ENCODE measurements at places on chromosomes 3 and 15.

DNA sequence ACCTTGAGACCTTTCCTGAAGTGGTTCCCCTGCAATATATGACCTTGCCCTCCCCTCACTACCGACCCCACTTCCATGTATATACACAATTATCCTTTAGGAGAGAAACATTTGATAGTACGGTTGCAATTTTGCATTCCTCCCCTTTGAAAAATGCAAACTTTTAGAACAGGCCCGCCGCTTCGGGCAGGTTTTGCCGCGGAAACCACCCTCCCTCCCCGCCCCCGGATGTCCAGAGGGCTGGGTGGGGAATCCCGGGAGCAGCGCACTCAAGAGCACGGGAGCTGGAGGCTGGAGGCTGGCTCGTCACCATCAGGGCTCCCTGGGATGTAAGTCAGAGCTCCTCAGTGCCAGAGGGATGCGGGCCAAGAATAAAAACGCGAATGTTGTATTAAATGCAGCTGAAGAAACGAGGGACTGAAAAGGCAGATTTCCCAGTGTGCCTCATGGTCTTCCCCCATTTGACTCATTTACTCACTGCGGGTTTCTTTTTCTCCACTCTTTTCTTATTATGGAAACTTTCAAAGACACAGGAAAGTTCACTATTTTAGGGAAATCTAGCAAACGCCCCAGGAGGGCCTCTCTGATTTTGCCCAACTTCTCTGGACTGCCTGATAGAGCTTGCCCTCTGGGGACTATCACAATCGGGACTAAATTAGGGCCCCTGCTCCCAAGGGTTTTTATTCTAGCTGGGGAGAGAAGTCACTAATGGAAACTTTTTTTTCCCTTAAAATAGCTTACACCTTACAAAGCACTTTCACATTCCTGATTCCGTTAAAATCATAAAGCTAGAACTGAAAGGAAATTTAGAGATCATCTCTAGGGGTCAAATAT lies 2.9 kb upstream of the USP3 start:
- no peak for DNase-seq

DNA sequence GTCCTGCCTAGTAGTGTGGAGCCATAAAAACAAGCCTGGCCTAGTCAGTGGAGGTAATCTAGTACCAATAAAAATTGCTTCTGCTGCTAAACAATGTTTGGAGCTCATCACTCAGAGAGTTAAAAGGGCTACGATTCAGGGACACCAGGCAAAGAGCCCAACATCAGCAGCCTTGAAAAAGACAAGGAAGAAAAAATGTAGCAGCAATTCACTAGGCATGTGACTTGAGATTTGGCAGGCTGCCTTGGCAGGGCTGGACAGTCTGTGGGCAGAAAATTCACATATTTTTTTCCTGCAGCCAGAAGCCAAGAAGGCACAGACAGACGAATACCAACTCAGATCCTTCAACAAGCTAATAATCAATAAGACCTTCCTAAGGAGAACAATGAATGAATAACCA lies 47.2 kb downstream of the IGSF11 start:
- DNase-seq, result no peak

DNA sequence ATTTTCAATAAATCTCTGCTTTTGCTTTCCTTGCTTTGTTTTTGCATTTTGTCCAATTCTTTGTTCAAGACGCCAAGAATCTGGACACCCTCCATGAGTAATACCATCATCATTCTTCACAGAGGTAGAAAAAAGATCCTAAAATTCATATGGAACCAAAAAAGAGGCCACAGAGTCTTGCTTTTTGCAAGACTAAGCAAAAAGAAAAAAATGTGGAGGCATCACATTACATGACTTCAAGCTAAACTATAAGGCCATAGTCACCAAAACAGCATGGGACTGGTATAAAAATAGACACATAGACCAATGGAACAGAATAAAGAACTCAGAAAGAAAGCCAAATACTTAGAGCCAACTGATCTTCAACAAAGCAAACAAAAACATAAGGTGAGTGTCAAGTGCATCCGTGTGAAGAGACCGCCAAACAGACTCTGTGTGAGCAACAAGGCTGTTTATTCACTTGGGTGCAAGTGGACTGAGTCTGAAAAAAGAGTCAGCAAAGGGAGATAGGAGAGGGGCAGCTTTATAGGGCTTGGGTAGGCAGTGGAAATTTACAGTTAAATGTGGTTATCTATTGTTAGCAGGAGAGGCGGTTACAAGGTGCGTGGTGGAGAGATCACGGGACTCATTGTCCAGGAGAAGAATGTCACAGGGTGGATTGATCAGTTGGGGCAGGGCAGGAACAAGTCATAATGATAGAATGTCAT lies 10.9 kb downstream of the STRIT1 start:
- no peak for DNase-seq

DNA sequence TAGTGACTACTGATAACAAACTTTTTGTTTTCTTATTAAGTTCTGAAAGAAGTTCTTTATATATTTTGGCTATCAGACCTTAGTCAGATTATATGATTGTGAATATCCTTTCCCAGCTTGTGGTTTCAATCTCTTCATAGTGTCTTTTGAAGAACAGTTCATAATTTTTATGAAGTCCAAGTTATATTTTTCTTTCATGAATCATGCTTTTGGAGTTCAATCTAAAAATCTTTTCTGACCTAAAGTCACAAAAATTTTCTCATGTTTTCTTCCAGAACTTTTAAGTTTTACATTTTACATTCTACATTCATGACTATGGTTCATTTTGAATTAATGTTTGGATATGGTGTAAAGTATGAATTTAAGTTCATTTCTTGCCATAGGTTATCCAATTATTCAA lies 34.2 kb upstream of the OCA2 start:
- DNase-seq, result no peak

DNA sequence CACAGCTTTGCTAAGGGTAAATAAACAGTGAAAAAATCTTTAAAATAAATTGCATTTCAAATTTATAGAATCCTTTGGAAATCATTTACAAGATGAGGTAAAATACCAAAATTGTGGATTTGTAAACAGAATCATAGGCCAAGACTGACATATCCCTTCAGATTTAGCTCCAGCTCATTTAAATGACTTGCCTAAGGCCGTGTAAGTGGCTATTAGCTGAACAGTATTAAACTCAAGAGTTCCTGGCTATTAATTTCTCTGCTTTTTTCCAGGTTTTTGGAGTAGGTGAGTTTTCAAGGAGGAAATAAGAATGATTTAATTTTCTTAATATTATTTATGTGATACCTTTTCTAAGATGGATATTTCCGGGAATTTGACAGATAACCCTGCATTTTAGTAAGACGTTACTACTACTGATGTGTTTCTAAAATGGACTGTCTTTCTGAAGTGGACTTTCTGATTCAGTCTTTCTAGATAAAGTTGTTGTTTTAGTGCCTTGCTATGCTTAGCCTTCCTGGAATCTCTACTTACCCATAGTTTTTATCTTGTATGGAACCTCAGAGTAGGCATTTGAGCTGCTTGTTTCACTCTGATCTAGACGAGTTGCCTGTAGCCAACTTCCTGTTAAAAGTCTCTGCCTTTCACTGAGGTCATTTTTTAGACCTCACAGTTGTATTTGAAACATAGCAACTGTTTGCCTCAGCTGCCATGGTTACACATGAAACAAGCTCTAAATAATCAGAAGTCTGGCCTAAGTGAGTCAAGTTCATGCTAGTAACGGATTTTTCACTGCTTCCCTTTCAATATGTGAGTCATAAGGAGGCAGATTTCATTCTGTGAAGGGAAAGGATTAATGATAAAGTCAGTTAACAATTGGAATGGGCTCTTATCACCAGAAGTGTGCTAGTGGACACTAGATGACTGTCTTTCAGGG lies 127.0 kb downstream of the KLHL25 start:
- DNase-seq, result no peak

DNA sequence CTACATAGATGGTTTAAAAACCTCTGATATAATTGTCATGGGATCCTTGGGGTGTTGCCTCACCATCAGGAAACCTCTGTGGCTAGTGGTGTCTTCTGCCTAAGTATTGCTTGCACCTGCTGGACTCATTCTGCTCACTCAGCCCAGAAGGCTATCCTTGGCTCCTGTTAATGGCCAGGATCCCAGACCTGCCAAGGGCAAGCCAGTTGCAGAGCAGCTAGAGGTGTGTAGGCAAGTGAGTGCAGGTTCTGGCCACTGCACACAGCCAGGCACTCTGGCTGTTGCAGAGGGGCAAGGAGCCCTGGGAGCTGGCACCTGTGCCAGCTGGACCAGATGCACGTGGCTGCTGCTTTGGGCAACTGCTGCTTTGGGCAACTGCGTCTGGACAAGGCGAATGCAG lies 1125.8 kb downstream of the SI start:
- no peak for DNase-seq

- no peak for DNase-seq
These were observed 148.4 kb downstream of the C3orf38 start for GRCh38 chr3:88298189-88298588.

DNA sequence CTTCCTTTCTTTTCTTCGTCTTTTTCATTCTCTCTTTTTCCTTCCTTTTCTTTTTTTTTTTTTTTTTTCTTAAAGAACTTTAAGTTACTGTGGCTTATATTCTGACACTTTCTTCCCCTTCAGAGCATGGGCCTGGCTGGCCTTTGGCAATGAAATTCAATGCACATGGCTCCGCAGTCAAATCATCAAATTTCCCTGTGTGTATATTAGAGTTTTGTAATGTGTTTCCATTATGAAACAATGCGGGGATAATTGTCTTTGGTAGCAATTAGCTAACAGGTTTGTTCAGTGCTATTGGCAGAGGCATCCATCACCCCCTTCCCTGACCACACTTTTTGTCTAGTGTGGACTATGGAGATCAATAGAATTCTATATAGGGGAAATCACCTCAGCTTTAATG lies 80.5 kb downstream of the CDIN1 start:
- DNase-seq, result no peak

- DNase-seq, result no peak
These were observed 66.6 kb upstream of the TAMM41 start for GRCh38 chr3:11913316-11913715.

DNA sequence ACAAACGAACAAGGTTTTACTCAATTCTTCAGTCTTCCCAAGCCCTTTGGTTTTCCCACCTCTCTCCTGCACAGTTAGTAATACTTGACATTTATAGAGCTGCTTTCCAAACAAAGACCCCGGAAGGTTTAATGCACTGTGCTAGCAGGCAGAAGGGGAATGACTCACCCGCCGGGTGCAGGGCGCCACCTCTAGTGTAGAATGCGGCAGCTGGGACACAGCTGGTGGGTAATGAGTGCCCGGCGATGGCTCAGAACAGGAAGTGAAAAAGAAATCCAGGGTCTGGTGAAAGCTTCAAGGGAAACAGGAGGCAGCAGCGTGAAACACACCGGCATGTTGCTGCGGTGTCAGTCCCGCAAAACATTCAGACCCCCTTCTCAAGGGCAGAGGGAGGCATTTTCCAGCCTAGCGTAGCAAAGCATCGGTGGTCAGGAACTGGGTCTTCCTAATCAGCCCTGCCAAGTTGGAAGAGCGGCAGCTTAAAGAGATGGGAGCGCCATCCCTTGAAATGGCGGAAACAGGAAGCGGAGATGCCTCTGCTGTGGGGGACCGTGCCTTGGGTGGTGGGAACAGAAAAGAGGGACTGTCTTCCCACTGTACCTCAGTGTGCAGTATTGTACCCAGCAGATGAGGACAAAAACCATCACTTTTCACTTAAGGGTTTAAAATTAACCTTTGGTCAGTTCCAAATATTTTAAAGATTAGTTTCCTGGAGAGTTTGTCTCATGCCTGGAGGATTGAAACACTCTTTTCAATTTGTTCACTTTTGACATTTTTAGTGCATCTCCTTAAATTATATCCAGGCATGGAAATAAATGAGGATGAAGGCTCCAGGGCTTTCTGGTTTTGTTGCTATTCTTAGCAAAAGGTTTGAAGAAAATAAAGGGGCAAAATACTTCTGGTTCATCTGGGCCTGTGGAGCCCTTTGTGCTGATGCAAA lies 160.7 kb upstream of the MCTP2 start:
- peak; percentile 48 for DNase-seq

GRCh38 chr3:159964166-159964973 lies 24.3 kb upstream of the IL12A start:
- DNase-seq, result no peak

DNA sequence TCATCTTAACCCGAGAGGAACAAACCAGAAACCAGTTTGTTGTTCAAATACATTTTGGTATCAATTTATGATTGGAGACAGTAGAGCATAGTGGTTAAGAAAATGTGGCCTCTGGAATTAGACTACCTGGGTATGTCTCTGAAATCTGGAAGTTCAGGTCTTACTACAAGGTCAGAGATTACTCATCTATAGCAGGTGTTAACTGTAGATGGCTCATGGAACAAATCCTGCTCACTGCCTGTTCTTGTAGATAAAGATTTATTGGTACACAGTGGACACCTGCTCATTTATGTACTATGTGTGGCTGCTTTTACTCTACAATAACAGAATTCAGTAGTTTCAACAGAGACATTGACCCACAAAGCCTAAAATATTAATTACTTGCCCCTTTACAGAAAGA lies 413.3 kb downstream of the CNTN6 start:
- no peak for DNase-seq

- no peak for DNase-seq
These were observed 163.8 kb downstream of the FHIT start for GRCh38 chr3:61087465-61087864.

DNA sequence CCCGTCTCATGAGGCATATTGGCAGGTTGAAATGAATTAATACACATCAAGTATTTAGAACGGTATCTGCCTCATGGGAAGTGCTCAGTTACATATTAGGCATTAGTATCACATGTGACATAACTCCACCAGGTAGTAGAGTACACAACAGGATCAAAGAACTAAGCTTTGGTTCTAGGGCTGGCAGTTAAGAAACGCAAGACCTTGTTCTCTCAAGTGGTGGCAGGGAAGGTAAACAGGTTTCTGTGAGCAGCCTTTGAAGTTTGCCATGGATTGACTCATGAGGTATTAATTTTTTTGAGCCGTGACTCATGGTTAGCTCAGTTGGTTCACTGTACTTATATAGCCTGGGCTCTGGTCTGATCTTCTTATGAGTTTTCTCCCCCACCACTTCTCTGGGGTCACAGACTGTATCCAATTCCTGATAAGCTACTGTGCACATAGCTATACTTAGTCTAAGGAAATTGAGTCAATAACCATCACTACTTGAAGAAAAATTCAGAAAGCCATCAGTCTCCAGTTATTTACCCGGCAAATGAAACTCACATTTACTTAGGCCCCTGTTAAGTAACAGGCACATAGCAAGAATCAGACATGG lies 155.6 kb upstream of the STT3B start:
- no peak for DNase-seq

DNA sequence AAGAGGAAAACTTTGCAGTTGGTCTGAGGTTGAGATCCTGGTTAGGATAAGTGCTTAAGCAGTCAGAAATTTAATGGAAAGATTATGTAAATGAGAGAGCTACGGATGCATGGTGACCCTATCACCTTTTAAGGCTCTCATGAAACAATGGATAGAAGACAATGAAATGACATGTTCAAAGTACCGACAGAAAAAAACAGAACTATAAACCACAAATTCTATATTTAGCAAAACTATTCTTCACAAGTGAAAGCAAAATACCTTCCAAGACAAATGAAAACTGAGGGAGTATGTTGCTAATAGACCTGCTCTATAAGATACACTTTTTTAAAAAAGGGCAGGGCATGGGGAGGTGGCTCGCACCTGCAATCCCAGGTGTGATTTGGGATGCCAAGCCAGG lies 32.2 kb downstream of the DNAAF4 start:
- DNase-seq, result no peak

GRCh38 chr3:634511-634910 lies 437.9 kb downstream of the CHL1 start:
- DNase-seq, result no peak
